GM12891 (cell line): ENCODE measurements at places on chromosomes 1 and 21.

DNA sequence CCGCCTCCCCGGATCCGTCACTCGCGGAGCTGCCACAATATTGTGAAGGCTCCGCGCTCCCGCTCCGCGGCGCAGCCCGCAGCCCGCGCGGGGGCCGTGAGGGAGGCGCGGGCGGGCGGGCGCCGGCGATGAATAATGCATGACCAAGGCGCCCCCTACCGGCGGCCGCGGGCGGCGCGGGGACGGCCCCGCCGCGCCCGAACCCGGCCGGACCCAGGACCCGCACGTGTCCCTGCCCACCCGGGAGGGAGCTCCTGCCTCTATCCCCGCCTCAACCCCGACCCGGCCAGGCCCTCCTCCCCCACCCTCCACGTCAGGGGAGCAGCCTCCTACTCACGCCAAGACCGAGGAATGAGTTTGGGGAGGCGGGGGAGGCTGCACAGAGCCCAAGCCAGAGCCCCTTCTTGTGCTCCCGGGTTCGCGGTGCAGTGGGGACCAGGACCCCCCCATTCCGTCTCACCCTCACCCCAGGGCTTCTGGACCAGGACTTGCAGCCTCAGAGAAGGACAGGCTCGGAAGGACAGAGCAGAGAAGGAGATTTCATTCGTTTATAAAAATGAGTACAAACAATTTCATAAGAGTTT lies 70.8 kb upstream of the CASZ1 start:
- DNase-seq = peak; percentile 79

DNA sequence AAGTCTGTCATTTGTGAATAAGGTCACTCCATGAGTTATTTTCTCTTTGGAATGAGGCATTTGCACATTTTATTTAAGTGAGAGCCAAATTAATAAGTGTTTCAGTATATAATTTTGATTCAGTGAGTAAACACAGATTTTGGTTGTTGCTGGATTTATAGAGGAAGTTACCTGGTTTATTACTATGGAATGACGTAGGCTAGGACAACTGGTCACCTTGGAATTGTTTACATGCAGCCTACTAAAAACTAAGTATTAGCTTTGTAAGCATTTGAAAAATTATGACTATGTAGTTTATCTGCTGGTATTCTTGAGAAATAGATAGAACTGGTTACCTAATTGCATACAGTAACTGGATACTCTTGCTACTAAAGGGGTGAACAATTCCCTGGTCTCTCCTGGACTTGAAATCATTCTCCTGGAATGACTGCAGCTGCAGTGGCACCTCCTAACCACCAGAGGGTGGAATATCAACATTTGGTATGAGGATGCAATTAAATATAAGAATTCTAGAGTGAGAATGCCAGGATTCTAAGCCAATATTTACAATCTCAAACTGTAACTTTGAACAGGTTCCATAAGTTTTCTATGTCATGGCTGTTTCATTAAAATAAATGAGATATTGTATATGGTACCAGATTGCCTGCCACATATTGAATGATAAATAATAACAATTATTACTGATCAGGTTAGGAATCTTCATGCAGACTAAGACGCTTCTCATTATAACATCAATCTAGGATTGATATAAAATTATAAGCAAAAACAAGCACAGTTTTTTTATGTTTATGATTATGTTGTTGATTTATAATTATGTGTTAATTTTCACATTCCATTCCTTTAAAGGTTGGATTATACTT lies 3.5 kb upstream of the KRTAP27-1 start:
- peak; percentile 1 for DNase-seq

DNA sequence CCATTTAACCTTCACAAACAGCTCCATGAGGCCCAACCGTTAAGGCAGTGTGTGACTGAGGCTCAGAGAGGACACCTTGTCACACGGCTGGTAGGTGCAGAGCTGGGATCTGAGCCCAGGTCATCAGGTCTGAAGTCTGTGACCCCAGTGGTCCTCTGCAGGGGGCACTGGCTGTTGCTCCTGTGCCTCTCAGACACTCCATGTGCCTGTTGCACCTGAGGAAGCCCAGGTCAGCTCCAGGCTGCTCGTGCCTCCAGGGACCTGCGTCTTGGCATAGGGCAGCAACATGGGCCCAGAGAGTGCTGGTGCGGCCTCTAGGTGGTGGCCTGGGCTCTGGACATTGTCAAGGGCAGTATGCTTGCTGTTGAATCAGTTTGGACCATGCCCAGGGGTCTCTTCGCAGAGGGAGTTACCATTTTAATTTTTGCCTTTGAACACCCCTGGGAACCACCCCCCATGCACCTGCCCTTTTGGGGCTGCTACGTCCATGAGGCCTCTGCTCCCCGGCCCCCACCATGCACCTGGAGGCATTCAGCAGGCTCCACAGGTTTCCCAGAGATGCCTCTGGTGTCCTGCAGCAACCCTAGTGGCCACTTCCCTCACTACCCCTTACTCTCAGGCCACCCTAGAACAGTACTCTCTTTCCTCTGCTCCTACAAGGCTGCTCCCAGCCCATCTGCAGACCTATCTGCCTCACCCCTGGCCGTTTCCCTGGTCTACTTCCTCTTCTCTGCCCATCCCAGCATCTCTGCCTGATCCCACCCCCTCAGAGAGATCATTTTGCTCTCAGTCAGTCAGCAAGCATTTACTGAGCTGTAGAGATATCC lies 25.2 kb upstream of the EPS8L3 start:
- peak; percentile 46 for DNase-seq

GRCh38 chr21:32278103-32278502 lies 746 bp downstream of the MIS18A start:
- DNase-seq = no peak

DNA sequence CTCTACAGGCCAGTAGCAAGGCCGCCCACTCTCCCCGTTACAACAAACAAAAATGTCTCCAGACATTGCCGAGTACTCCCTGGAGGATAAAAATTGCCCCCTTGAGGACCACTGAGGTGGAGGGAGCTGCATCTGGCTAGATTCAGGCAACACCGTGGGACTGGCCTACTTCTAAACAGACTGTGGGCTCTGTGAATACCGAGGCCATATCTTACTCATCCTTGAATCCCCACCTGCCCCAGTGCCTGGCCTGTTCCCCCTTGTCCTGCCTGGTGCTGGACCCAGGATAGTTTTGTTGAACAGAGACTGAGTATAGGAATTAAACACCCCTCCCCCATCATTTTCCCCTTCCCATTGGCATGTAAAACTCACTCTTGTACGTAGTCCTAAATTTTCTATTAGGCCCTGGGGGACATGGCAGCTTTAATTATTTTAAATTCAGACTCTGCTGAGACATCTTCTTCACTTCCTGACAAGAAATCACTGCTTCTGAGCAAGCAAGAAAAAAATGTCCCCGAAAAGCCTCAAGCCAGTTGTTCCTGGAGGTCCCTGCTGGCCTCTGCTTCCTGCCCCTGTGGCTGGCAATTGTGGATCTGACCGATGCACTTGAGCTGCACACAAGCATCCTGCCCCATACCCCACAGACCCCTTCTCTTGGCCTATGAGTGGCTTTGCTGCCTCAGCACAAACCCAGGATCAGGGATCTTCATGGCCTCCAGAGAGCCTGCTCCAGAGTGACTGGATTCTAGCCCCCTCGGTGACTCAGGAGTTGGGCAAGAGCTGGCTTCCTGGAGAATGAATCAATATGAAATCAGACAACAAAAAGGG lies 111.0 kb downstream of the ACTL8 start:
- no peak for DNase-seq

DNA sequence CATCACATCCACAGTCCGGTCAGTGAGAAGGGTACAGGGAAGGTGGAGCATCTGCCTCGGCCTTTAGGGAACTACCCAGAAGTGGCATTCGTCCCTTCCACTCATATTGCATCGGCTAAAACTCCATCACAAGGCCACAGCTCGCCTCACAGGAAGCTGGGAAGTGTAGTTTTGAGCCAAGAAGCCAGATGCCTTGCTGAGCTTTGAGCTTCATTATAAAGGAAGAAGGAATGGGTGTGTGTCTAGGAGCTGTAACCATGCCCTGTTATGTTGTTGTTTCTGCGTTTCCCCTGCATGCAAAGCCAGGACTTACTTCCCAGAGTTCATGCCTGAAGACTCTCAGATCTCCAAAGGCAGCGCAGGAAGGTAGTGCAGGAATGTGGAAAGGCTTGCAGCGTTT lies 61.1 kb downstream of the OPTC start:
- DNase-seq = no peak

DNA sequence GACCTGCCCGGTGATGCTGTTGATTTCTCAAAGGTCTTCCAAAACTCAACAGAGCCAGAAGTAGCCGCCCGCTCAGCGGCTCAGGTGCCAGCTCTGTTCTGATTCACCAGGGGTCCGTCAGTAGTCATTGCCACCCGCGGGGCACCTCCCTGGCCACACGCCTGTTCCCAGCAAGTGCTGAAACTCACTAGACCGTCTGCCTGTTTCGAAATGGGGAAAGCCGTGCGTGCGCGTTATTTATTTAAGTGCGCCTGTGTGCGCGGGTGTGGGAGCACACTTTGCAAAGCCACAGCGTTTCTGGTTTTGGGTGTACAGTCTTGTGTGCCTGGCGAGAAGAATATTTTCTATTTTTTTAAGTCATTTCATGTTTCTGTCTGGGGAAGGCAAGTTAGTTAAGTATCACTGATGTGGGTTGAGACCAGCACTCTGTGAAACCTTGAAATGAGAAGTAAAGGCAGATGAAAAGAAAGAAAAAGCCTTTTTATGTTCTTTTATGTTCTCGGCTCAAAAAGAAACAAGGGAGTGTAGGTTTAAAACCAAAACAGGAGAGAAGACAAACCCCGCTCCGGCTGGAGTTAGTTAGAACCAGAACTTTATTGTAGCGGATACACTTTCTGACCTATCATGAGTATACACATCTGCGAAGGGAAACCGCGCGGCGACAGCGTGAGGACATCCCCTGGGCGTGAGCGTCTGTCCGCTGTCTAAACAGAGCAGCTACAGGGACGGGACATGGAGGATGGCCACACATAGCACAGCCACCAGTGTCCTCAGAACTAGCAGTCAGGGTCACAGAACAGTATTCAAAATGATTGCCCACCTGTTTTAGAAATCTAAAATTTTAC lies 77.1 kb downstream of the PIK3CD start:
- DNase-seq = no peak

DNA sequence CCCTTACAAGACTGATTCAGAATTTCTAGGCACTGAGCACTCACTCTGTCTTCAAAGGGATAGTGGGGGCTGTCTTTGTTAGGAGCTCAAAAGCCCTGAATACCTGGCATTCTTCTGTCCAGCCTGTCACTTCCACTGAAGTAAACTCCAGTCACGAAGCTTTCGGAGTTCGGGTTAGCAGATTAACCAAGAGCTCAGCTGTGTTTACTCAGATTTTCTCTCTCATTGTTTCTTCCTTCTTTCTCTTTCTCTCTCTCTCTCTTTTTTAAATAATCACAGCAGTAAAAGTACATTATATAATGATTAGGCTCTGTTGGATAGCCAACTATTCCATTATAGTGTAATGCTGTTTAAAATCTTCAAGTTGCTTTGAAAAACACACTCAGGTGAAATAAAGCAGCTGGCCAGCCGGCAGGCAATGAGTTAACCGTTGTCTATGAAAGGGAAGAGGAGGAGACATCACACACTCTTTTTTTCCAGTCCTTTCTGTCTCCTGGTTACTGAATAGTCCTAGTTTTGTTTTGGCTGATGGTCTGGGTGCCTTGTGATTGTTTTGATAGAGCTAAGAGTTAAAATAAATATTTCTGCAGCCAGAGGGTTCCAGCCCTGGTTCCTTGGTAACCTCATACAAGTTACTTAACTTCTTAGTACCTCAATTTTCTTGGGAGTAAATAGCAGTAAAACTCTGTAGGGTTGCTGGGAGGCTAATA lies 89.8 kb downstream of the ADSS2 start:
- no peak for DNase-seq

DNA sequence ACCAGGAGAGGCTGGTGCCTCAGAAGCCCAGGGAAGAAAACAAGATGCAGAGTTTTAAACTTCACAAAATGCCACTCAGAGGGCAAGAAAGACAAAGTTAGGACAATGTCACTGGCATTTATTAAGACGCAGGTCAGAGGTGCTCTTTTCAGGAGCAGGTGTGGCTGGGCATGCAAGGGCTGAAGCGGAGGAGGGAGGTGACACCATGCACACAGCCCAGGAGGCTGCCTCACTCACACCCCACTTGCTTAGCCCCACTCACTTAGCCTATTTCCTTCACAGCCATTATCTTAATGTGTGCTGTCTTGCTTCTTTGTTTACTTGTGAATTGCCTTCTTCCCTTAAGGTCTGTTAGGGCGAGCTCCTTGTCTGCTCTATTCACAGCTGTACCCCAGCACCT lies 17.2 kb downstream of the HIVEP3 start:
- DNase-seq = no peak
